ENCODE measurements at places on chromosomes 7 and 10. TPM values are rescaled to one million over a fixed set of nuclear protein-coding genes. Genes with fewer than 3 reads are reported as not detected.

GRCh38 chr7:139431459-139431858 is 52.0 kb downstream of the KLRG2 start:
- no peak overlapping the region for H3K27ac ChIP-seq
- H3K36me3 ChIP-seq = peaks cover 9% of the 10 kb centered on the region
- H3K4me1 ChIP-seq = peaks cover 20% of the 10 kb centered on the region
- DNase-seq = no peak
- no peaks in the 10 kb centered on the region for H3K27me3 ChIP-seq

- DNase-seq = no peak
- H3K27ac ChIP-seq = peak overlapping the region; percentile 15
- H3K4me1 ChIP-seq = peaks cover 18% of the 10 kb centered on the region
- H3K4me3 ChIP-seq = no peak overlapping the region
- H3K27me3 ChIP-seq = no peaks in the 10 kb centered on the region
- H3K36me3 ChIP-seq = no peaks in the 10 kb centered on the region
Observed at GRCh38 chr7:132750530-132751217, 174.4 kb upstream of the PLXNA4 start.

GRCh38 chr7:20742913-20743312 is 43.8 kb downstream of the SP8 start:
- no peaks in the 10 kb centered on the region for H3K27me3 ChIP-seq
- H3K4me1 ChIP-seq = peaks cover 4% of the 10 kb centered on the region
- no peaks in the 10 kb centered on the region for H3K36me3 ChIP-seq
- H3K27ac ChIP-seq = no peak overlapping the region
- no peak overlapping the region for H3K4me3 ChIP-seq

DNA sequence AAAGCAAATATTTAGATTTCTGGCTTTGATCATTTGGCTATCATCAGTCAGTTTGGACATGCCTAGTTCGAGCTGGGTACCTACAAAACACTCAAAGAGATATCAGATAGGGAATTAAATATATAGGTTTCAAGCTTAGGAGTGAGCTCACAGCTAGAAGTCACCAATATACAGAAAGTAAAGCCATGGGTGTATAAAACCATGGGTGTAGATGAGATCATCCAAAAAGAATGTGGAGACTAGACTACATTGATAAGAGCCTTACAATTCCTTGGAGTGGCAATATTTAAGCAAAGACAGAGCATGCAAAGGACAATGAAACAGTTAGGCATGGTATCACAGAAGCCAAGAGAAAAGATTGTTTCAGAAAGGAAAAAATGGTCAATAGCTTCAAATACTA is 7.2 kb upstream of the RALA start:
- peaks cover 11% of the 10 kb centered on the region for H3K27me3 ChIP-seq
- no peaks in the 10 kb centered on the region for H3K36me3 ChIP-seq
- no peaks in the 10 kb centered on the region for H3K4me1 ChIP-seq
- DNase-seq = no peak
- H3K27ac ChIP-seq = no peak overlapping the region

DNA sequence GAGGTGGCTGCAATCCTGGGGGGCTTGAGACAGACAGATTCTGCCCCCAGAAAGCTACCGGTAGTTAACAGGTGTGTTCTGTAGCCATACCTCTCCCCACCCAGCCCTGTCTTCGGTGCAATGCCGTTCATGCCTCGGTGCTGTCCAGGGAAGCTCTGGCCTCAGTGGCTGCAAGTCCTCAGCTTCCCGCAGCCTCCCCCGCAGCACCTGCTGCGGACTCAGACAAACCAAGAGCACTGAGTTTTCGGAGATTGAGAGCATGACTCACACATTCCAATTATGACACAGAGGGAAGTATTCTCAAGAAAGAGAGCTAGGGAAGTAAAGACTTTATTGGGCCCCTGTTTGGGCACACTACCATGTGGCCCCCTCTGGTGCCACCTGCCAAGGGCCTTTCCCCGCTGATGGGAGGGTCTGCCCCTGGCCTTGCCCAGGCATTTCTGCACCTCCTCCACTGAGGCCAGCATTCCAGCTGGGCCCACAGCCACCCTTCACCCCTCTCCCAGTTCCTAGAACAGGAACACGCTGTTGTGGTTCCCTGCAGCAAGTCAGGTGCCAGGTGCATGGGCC is 30.2 kb upstream of the EZH2 start:
- H3K27ac ChIP-seq = no peak overlapping the region
- DNase-seq = no peak
- no peaks in the 10 kb centered on the region for H3K36me3 ChIP-seq
- peaks cover 4% of the 10 kb centered on the region for H3K27me3 ChIP-seq
- no peak overlapping the region for H3K4me3 ChIP-seq

- DNase-seq = no peak
- no peaks in the 10 kb centered on the region for H3K27me3 ChIP-seq
- H3K36me3 ChIP-seq = no peaks in the 10 kb centered on the region
- H3K27ac ChIP-seq = no peak overlapping the region
- no peaks in the 10 kb centered on the region for H3K4me1 ChIP-seq
- H3K4me3 ChIP-seq = no peak overlapping the region
Observed at GRCh38 chr7:25289518-25289917, 61.2 kb upstream of the NPVF start.

DNA sequence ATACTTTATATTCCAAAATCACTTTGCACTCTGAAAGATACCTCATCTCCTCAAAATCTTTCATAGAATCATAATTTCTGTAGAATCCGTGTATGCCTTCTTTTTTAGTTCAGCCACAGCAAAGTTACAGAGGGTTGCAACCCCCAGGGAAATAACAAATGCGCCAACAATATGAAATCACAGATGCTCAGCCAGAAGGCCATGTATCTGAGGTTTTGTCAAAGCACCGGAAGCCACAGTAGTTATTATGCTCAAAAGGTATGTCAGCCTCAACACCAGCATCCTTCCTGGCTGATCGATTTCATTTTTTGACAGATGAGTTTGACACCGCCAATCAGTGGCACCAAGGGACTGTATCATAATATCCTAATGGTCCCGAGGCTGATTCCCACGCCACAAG is 204.1 kb downstream of the KCNMA1 start:
- no peaks in the 10 kb centered on the region for H3K4me1 ChIP-seq
- H3K27me3 ChIP-seq = peaks cover 5% of the 10 kb centered on the region
- H3K27ac ChIP-seq = no peak overlapping the region
- no peak overlapping the region for H3K4me3 ChIP-seq

GRCh38 chr7:88586219-88586618 is 173.3 kb upstream of the ZNF804B start:
- no peaks in the 10 kb centered on the region for H3K36me3 ChIP-seq
- H3K27me3 ChIP-seq = no peaks in the 10 kb centered on the region
- H3K4me3 ChIP-seq = no peak overlapping the region

- peaks cover 66% of the 10 kb centered on the region for H3K4me1 ChIP-seq
- no peak overlapping the region for H3K27ac ChIP-seq
- peak overlapping the region; percentile 99 for H3K4me3 ChIP-seq
- peaks cover 9% of the 10 kb centered on the region for H3K36me3 ChIP-seq
- peaks cover 93% of the 10 kb centered on the region for H3K27me3 ChIP-seq
- DNase-seq = no peak
Observed at GRCh38 chr7:27110186-27111031, 7.9 kb upstream of the HOXA2 start.

GRCh38 chr10:122207596-122207995 is 63.5 kb upstream of the BTBD16 start:
- H3K27ac ChIP-seq = peak overlapping the region; percentile 59
- H3K4me1 ChIP-seq = peaks cover 11% of the 10 kb centered on the region
- peaks cover 27% of the 10 kb centered on the region for H3K36me3 ChIP-seq
- no peaks in the 10 kb centered on the region for H3K27me3 ChIP-seq

DNA sequence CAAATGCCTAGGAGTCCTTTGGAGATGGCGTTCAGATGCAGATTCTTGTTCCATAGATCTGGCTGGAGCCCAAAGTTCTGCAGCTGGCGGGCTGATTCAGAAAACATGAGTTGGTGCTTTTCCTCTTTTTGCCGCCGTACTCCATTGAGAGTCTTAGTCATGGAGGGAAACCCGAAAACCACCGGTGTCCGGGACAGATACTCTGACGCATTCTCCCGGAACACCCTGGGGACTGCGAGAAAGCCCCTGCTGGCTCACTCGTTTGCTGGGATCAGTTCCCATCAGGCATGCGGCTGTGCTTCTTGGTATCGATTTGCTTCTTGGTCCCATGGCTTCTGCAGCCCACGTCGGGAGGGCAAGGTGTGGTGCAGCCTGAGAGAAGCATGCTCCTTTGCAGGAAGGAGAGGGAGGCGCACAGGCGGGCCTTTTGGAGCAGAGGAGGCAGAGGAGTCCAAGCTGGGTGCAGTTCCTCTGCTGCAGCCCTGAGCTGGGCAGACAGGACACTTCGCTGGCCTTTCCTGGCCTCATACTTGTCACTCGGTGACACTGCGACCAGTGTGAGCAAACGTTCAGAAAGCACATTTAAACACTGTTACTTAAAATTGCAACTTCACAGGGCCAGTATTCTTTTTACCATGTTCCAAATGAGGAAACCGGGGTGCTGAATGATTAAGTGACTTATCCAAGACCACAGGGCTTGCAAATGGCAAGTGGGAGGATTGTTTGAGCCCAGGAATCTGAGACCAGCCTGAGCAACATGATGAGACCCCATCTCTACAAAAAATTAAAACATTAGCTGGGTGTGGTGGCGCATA is 30.6 kb upstream of the PFKFB3 start:
- H3K27me3 ChIP-seq = no peaks in the 10 kb centered on the region
- peaks cover 24% of the 10 kb centered on the region for H3K4me1 ChIP-seq
- DNase-seq = no peak
- H3K4me3 ChIP-seq = no peak overlapping the region
- peak overlapping the region; percentile 27 for H3K27ac ChIP-seq

DNA sequence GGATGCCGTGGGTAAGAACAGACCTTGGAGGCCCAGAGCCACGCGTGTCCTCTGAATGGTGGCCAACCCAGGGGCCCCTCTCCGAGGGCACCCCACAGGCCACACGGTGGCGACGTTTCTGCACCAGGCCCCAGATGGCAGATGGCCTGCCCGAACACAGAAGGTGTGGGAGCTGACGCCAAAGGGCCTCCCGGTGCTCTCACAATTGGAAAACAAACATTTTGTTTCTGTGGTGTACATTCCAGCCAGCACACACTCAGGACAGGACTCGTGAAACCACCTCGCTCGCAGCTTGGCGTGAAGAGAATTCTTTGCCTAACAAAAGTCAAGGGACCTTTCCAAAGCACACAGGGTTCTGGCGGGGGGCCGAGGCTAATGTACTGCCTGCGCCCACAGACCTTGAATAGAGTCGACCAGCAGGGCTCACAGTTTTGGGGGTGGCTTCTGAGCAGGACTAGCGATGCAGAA is 112.1 kb downstream of the FAM53B start:
- peaks cover 9% of the 10 kb centered on the region for H3K4me1 ChIP-seq
- DNase-seq = no peak
- no peak overlapping the region for H3K4me3 ChIP-seq
- H3K27ac ChIP-seq = no peak overlapping the region
- H3K27me3 ChIP-seq = no peaks in the 10 kb centered on the region

GRCh38 chr10:56296618-56297017 is 64.4 kb downstream of the ZWINT start:
- no peak overlapping the region for H3K4me3 ChIP-seq
- H3K36me3 ChIP-seq = no peaks in the 10 kb centered on the region
- DNase-seq = no peak

Gene FAM171A1
- total RNA-seq = 70.4 TPM

Gene GBX1
- total RNA-seq = 2.4 TPM

Gene TET1
- 30.0 TPM for total RNA-seq

Gene PCLO
- total RNA-seq = 3.5 TPM

Gene CYP2E1
- total RNA-seq = 0.49 TPM

Gene PDE1C
- total RNA-seq = 1.1 TPM

Gene GPER1
- total RNA-seq = 0.91 TPM

All from neural crest cell (in vitro differentiated cells).